ENCODE measurements at places on chromosomes 2 and 18.

DNA sequence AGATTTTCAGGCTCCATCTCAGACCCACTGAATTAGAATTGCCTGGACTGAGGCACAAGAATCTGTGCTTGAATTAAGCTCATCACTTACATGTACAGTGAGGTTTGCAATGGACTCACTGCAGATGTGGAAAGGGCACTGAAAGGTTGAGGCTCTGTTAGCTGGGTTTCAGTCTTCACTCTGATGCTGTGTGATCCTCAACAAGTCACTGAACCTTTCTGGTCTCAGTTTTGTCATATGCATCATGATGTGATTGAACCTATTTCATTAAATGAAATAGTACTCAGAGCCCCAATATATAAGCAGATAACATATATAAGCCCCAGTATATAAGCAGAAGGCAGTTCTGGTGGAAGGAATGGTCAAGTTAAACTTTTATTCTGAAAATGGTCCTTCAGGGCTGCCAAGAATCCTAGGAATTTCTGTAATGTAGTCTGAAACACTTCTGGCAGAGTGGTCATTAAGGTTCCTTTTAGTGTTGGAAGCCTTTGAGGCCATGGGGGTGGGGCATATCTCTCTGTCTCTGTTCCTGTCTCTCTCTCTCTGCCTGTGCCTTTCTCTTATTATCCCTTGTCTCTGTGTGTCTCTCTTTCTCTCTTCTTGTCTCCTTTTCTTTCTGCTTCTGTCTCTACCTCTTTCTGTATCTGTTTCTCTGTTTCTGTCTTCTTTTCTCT, 110.4 kb downstream of the ADCYAP1 start:
- no peak for DNase-seq

- no peak for DNase-seq
These were observed 90.5 kb downstream of the COLEC12 start for GRCh38 chr18:410047-410455.

DNA sequence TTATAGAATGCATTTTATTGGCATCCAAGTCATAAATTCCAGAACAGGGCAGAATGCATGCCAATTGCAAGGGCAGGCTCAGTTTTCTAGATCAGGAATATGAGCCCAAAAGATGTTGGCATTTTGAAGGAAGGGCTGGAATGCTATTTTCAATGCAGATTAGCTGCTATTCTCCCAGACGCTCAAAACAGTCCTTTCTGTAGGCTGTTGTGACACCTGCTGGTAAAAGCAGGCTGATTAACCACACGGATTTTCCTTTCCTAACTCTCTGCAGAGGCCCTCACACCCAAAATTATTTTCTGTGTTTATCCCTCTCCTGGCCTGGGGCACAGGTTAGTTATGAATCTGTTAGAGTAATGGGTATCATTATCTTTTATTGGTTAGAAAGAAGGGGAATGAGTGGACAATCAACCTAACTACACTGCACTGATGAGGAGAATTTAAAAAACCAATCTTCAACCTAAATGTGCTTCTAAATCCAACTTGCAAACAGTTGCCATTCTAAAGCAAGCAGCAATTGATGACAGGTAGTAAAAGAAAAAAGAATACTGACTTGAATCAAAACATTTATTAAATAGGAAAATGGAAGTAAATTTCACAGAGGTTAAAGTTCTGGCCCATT, 94.0 kb downstream of the PLA2R1 start:
- peak; percentile 73 for DNase-seq

DNA sequence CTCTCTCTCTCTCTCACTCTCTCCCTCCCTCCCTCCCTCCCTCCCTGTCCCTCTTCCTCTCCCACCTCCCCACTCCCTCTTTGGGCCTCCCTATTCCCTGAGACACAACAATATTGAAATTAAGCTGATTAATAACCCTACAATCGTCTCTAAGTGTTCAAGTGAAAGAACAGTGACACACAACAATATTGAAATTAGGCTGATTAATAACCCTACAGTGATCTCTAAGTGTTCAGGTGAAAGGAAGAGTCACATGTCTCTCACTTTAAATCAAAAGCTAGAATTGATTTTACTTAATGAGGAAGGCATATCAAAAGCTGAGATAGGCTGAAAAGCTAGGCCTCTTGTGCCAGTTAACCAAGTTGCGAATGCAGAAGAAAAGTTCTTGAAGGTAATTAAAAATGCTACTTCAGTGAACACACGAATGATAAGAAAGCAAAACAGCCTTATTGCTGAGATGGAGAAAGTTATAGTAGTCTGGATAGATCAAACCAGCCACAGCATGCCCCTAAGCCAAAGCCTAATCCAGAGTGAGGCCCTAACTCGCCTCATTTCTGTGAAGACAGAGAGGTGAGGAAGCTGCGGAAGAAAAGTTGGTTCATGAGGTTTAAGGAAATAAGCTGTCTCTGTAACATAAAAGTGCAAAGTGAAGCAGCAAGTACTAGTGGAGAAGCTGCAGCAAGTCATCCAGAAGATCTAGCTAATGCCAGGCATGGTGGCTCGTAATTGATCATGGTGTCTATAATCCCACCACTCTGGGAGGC, 21.3 kb downstream of the MALT1 start:
- DNase-seq, result no peak

DNA sequence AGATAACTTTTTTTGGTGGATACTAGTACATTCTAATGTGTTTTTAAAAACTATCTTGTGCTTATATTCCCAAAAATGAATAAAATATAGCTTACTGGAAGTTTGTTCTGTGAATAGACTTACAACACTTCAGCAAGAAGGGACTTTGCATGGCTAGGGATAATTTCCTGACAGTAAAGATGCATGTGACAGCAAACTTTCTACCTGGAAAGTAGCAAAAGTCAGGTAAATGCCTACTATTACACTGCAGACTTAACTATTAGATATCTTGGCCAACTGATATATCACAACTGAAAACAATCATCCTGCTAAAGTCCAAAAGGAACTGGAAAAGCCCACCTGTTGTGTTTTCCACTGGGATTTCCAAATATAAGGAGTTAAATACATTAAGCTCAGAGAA, 1753.5 kb upstream of the CELF4 start:
- DNase-seq, result no peak

DNA sequence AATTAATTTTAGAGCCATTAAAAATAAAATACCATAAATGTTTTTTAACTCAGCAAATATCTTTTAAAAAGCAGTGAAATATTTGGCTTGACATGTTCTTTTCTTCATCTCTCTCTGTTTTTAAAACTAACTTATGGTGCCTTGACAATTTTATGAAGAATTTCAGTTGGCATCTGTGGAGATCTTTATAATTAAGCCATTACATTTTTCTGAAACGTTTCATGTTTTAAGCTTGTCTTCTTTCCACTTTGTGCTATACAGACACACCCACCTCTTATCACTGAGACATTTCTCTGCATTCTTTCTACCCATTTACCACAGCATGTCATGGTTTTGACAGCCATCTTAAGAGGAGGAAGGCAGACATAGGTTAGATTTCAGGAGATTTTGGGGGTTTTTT, 915.1 kb upstream of the FSHR start:
- DNase-seq, result no peak

GRCh38 chr18:55997151-55997561, 409.2 kb upstream of the TCF4 start:
- DNase-seq, result no peak
